ENCODE measurements at places on chromosomes 5 and 9.

DNA sequence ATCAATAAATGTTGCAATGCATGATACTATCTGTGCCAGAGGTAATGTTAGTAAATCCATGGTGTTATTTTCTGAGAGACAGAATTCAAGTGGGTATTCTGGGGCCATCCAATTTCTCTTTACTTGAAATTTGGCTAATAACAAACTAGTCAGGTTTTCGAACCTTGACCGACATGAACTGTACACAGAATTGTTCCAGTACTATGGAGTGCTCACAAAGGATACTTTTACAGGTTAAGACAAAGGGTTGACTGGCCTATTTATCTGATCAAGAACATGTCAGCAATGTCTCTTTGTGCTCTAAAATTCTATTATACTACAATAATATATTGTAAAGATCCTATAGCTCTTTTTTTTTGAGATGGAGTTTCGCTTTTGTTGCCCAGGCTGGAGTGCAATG lies 18.2 kb downstream of the MLANA start:
- no peak for DNase-seq

DNA sequence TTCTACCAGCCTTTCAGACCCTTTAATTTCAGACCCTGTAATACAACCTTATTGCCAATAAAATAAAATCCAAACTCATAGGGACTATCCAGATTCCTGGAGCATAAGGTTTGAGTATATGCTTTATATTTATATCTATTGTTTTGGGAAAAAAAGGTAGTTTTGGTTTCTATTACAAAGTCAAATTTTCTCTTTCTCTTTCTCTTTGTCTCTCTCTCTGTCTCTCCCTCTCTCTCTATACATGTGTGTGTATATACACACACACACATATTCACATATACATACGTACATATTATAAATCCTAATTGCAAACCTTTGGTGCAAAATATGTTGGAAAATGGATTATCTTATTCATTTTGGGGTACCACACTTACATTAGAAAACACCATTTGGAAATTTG lies 39.0 kb downstream of the TMEM232 start:
- no peak for DNase-seq

DNA sequence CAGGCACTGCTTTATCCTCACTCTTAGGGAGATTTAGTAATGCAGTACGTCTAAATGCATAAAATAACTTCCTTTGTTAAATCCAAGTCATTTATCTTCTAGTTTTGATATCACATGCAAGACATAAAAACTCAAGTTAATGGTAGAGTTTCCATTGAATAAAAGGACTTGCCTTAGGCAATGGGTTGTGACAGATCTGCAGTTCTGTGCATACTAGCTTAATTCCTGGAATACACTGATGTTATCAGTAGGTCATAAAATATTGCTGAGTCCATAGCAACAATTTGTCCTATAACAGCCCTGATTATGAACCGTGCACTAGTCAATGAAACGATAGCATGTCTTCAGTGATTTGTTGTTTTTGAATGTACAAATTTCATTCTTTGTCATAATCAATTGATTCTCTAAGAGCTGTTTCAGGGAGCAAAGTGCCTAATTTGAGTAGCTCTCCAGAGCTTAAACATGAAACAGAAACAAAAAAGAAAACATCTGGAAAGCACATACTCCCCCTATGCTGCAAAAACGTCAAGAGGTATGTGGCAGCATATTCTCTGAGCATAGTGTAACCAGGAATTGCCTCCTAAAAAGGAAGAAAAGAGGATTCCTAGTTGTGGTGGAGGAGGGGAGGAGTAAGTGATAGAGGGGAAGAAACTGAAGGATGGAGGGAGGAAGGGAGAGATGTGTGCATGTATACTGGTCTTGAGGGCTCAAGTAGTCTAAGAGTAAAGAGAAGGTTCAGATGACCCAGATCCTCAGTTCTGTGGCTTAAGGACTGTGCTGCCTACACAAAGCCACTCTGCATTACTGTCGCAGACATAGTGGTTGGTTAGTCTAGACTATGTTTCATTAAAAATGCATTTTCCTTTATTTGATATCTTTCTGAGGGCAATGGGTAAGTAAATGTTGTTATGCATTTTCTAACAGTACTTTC lies 589.2 kb downstream of the PRR16 start:
- no peak for DNase-seq

- no peak for DNase-seq
Measured at GRCh38 chr5:107485184-107485583, 185.6 kb downstream of the EFNA5 start.

DNA sequence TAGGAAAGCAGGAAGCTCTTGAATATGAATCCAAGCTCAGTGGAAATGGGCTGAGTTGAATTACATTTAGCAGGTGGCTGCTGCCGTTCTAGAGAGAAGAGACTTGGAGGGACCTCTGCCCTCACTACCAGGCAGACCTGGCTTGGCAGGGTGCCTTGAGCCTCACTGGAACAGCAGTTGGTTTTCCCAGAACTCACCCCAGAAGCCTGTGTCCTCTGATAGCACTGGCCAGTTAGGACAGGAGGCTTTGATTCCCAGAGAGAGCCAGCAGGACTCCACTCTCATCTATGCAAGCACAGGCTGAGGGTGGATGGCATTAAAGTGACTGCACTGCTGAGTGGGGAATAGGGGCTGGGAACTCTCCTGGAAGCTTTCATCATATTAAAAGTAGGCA lies 54.8 kb downstream of the PWWP2A start:
- DNase-seq: no peak

DNA sequence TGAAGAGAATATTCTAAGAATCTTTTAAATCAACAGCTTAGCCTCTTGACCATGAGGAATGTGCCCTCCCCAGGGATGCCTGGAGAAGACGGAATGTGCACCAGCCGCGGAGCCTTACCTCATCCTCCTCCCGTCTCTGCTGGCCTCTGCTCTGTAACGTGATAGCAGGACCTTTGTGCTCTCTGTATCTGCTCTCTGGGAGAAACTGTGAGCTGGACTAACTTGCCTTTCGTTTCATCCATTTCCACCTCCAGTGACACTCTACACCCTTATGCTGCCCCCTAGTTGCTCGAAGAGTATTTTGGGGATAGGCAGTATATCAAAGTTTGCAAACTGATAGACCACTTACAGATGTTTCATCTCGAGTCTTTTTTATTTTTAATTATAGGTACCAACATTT lies 141.4 kb downstream of the NPR3 start:
- DNase-seq: no peak

- DNase-seq: no peak
Measured at GRCh38 chr5:424301-425110, 18.5 kb upstream of the EXOC3 start.

GRCh38 chr5:78727786-78728761 lies 79.5 kb upstream of the LHFPL2 start:
- DNase-seq: no peak

GRCh38 chr5:776862-777711 lies 7.4 kb downstream of the ZDHHC11B start:
- DNase-seq: no peak

- DNase-seq: no peak
Measured at GRCh38 chr9:92988215-92988768, 41.0 kb downstream of the FGD3 start.

DNA sequence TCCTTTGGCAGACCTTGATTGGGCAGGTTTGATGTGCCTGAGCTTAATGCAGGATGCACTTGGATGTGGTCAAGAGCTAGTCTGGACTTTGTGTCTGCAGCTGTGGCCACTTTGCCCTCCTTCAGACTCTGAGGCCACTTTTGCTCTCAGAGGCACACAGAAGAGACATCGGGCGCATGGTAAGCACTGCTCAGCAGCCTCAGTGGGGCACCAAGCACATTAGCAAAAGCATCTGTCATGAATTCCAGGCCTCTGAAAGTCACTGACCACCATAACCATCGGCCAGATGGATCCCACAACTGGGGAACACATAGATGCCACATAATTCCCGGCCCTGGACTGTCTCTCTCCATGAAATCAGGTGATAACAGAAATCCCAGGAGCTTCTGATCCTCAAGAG lies 34.3 kb upstream of the ZNF782 start:
- no peak for DNase-seq

GRCh38 chr9:75001719-75002421 lies 26.2 kb downstream of the CARNMT1 start:
- peak; percentile 69 for DNase-seq

DNA sequence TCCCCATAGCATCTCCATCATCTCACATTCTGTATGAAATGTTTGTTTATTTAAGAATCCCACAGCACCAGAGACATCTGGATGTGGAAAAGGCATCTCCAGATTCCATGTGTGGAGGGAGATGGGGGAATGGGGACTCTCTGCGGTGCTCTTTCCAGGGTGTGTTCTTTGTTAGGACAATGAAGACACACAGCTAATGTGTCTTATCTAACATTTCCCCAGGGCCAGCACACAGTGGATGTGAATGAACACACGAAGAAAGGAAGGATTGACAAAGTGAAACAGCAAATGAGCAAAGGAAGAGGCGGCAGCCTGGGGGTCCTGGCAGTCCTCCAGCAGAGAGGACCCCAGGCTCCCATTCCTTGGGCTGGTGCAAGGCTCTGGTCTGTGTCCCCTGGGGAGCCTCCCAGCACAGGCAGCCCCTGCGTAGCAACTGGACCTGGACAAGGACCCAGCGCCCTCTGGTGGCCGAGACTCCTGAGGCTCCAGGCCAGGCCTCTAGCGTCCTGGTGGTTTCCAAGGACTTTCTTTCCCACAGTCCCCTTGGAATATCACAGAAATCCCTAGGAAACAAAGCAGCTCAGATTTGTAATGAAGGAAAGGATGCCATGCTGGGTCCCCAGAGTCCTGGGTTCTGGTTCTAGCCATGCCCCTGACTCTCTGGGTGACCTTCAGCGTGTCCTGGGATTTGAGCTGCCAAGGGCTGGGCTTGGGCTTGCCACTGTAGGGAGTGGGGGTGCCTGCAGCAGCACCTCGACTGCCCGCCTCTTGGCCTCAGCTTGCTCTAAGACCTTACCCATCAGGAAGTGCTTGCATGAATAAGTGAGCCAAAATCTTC lies 3.5 kb upstream of the PDLIM7 start:
- DNase-seq: peak; percentile 50

DNA sequence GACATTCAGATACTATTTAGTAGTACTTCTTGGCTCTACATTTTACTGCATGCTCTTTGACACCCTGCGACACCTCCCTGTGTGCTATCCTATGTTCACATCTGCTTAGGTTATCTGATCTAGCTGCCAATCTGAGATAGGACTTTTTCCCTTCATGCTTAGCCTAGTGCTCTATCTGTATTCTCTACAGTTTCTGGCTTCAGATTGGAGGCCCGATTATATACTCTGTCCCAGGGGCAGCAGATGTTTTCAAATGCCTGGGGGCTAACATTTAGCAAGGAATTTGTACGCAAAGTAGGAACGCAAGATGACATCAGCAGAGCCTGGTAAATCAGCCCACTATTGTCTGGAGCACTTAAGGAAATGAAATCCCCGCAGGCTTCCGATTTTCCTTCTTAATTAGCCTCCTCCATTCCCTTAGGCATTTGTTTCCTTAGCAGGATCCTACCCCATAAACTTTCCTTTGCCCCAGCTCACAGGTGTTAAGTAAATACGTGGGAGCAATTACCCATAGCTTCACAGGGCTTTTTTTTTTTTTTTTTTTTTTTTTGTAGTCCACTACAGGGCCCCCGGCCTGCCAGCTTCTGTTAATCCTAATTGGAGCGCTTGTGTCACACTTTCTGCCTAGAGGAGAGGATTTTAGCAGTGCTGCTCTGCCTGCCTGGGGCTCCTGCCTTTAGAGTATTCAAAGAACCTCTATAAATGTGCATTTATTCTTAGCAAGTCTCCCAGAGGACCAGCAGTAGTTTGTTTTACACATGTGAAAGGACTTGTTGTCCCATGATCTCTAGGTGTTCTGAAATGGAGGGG lies 61.1 kb upstream of the LPAR1 start:
- DNase-seq: peak; percentile 78

DNA sequence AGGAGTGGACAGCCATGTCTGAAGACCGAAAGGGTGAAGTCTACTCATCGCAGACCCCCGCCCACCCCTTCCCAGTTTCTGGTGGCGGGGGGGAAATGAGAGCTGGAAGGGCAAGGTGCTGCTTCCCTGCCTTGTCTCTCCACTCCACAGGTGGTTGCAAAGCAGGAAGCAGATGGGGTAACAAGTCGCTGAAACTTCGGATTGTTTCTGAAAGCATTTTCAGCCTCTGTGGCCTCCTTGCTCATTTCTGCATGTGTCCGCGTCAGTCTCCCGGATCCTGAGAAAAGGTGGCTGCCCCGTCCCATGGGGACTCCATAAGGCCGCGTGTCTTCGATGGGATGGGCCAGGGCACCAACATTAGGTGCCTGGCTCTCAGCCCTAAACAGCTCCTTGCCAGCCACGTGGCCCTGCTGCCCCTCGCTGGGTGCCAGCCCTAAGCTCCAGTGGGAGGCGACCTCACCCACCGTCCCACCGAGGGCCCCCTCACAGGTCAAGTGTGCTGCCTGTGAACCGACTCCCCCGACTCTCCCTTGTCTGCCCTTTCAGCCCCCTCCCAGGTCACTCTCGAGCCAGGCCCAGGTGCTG lies 971 bp downstream of the PHYKPL start:
- no peak for DNase-seq

All from NCI-H1436 (cell line).